BE2C (cell line): ENCODE measurements at places on chromosomes 7 and 10.
A peak's percentile ranks its signal among the peaks of the same experiment; 100 is the strongest.

- peak; percentile 97 for DNase-seq
These were observed 356 bp upstream of the NDUFB2 start for GRCh38 chr7:140696024-140696679.

DNA sequence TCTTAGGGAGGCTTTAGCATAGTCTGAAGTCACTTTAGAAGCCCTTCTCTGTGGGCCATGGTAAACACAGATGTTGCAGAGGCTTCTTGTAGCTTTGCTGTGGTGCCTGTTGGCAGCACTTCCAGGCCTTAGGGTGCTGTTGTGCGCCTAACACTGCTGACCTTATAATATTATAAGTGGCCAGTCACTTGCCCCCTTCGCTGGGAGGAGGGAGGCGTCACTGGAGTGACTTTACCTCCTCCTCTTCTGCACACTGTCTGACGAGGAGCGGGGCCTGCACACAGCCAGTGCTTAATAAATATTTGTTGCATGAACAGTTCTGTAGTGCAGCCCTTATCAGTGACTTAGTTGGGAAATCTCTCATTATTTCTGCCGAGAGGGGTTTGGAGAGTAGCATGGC is 63.3 kb downstream of the WDR37 start:
- no peak for DNase-seq

DNA sequence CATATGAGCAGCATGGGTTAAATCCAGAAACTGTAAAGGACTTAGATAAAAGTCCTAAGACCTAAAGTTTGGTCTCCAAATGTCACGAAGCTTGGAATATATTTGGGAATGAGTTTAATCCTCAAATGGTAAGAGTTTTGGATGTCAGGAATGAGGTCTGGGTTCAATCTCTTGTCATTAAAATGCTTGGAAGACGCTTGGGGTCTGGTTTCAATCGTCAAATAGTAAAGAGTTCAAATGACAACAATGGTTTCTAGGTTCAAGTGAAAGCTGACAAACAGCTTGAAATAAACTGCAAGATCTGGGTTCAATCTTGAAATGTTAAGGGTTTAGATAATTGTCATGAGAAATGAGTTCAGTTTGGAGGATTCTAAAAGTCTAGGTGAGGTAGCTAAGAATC is 385.5 kb upstream of the HPS1 start:
- DNase-seq, result no peak

DNA sequence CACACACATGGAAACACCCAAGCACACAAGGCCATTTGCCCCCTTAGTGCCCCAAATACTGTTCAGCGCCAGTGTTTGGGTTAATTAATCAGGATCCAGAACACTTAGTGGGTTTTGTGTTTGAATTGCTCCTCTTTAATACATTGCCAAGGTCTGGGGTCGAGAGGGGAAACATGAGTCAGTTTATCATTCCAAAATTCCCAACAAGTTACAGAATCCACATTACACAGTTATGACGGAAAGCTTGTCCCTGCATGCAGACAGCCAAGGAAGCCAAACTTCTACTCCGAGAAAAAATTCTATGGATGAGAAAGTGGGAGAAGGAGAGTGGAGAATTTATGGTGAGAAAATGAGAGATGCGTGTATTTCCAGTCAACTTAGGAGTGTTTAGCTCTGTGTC is 189.0 kb downstream of the NPSR1 start:
- DNase-seq, result no peak

- DNase-seq, result no peak
These were observed 57.5 kb upstream of the CABCOCO1 start for GRCh38 chr10:61605221-61605620.

DNA sequence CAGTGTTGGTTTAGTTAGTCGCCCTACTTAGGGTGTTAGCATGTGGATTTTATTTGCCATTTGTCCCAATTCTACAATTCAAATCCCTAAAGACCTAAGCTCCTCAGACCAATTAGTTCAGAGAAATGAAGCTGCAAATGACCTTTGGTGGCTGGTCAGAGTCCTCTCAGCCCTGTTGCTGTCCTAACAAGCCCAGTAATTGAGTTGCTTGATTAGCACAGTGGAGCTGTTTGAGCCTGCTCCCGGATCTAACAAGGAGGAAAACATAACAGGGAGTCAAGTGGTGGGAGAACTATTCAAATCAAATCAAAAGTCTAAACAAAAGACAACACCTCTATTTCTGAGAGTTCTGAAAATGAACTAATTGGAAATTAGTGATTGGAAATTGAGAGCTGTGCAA is 22.1 kb downstream of the ZDHHC6 start:
- DNase-seq, result no peak

DNA sequence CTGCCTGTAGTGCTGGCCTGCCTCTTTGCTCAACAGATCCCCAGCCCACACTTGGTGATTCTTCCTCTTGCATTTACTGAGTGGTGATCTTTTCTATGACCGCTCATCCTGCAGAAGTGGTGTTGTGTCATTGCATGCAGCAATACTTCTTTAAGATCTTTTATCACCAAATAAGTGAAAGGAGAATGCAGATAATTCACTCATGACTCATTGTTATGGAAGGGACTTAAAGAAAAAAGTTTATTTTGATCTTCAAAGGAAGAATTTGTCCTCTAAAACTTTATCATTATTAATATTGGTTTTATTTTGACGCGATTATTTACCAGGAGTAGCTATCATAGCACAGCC is 489.1 kb upstream of the CELF2 start:
- no peak for DNase-seq

- DNase-seq, result no peak
These were observed 62.7 kb downstream of the LANCL2 start for GRCh38 chr7:55427800-55428199.

- no peak for DNase-seq
These were observed 169.4 kb upstream of the ADO start for GRCh38 chr10:62635127-62635526.

- DNase-seq, result no peak
These were observed 59.6 kb downstream of the BRI3 start for GRCh38 chr7:98341106-98341505.

DNA sequence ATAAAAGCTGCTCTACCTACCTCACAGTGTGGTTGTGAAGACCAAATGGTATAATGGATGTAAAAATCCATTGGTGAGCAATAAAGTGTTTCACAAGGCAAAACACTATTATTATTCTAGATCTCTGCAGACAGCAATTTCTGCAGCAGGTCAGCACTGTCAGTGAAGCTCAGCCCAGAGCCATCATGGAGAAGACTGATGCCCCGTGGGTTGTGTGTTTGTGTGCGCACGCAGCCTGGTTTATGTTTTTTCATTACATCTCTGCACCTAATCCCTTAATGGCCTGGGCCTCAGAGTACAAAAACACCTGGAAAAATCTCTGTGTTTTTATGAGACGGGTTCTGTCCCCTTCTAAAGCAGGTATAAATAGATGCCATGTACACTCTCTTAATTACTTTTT is 64.2 kb downstream of the PARP12 start:
- DNase-seq, result no peak

DNA sequence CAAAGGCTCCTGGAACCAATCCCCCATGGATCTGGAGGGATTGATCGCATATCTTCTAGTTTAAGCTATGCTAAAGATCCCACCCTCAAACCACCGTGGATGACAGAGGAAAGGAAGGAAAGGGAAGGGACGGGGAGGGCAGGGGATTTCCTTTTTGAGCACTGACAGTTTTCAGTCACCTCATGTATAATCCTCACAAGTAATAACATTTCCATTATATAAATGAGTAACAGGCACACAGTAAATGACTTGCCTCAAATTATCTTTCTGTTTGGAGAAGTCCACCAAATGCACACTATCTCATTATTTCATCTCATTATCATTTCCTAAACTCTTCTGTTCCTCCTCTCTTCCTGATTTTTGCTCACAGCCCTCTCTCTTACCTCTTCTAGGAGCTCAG is 127.1 kb upstream of the AOAH start:
- no peak for DNase-seq

- no peak for DNase-seq
These were observed 104.2 kb downstream of the COL26A1 start for GRCh38 chr7:101466871-101467270.

- peak; percentile 32 for DNase-seq
These were observed 565 bp downstream of the STRIP2 start for GRCh38 chr7:129434675-129435318.

- DNase-seq, result no peak
These were observed 203.3 kb downstream of the BUB3 start for GRCh38 chr10:123357421-123357930.

GRCh38 chr10:72418679-72419078 is 64.0 kb upstream of the DNAJB12 start:
- DNase-seq, result no peak

GRCh38 chr10:19209319-19209718 is 160.7 kb downstream of the MALRD1 start:
- DNase-seq, result no peak

GRCh38 chr7:99024066-99024465 is 119.8 kb downstream of the SMURF1 start:
- no peak for DNase-seq

- no peak for DNase-seq
These were observed 1.0 kb downstream of the SEPHS1 start for GRCh38 chr10:13347043-13347499.

GRCh38 chr7:104862719-104863118 is 151.3 kb upstream of the KMT2E start:
- DNase-seq, result peak; percentile 59

- DNase-seq, result no peak
These were observed 23.5 kb downstream of the NPFFR1 start for GRCh38 chr10:70260259-70260658.

GRCh38 chr7:150420242-150420641 is 30.2 kb upstream of the GIMAP8 start:
- no peak for DNase-seq

GRCh38 chr10:113455947-113456346 is 96.9 kb upstream of the HABP2 start:
- DNase-seq, result no peak

DNA sequence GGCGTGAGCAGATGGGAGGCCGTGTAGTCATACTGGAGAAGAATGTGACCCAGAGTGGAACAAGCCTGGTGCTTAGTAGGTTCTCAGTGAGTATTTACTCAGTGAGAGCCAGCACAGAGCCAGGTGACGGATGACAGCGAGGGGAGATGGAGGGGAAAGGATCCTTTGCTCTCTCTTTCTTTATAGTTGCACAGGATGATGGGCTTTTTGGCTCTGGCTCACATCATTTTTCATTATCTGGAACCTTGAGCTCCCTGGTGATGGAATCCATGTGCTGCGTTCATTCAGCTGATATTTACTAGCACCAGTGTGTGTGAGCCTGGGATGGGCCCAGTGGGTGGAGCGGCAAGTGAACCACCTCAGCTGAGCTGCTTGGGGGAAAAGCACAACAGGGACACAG is 17.2 kb downstream of the BTBD16 start:
- DNase-seq, result no peak

GRCh38 chr7:52146871-52147634 is 830.4 kb upstream of the COBL start:
- no peak for DNase-seq

DNA sequence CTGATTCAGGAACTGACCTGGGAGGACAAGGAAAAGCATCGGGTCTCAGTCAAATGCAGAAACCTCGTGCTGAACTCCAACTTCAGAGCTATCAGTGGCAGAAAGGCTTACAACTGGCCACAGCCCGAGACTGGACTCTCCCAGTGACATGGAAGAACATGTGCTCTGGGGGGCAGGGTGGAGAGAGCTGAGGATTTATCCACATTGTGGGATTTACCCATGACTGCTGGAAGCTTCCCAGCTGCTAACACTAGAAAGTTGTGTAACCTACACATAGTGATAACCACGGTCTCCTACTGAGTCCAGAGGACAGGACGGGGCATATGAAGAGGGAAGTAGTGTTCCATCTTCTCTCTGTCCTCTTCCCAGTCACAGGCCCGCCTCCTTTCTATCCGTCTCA is 103.4 kb downstream of the ITIH5 start:
- no peak for DNase-seq

DNA sequence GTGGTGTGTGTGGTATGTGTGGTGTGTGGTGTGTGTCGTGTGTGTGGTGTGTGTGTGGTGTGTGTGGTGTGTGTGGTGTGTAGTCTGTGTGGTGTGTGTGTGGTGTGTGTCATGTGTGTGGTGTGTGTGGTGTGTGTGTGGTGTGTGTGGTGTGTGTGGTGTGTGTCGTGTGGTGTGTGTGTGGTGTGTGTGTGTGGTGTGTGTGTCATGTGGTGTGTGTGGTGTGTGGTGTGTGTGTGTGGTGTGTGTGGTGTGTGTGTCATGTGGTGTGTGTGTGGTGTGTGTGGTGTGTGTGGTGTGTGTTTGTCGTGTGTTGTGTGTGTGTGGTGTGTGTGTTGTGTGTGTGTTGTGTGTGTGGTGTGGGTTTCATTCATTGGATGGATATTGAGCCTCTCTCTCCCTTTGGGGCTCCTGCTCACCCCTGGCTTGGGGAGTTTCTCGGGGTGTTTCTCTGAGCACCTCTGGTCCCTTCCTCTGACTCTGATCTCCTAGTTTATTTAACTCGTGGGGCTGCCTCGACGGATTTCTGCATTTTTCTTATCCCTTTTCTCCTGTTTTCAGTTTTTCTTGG is 145.8 kb downstream of the DNAJB6 start:
- no peak for DNase-seq

DNA sequence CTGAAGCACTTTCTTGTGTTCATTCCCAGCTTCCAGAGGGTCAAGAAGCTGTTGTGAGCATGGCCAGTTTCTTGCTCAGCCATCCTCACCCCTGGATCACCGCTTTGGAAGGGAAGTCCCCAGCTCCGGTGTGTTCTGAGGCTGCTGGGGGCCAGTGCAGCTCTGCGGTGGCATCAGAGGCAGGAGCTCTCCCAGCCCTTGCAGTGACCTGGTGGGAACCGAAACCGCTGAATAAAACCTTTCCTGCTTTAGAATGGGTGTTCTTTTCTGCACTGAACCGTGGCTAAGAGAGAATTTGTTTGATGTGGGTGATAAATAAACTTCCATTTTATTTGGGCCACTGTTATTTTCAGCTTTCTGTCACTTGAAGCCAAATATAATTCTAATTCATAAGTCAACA is 450.9 kb upstream of the VSTM2A start:
- no peak for DNase-seq

- no peak for DNase-seq
These were observed 48.9 kb upstream of the HABP2 start for GRCh38 chr10:113503930-113504329.

DNA sequence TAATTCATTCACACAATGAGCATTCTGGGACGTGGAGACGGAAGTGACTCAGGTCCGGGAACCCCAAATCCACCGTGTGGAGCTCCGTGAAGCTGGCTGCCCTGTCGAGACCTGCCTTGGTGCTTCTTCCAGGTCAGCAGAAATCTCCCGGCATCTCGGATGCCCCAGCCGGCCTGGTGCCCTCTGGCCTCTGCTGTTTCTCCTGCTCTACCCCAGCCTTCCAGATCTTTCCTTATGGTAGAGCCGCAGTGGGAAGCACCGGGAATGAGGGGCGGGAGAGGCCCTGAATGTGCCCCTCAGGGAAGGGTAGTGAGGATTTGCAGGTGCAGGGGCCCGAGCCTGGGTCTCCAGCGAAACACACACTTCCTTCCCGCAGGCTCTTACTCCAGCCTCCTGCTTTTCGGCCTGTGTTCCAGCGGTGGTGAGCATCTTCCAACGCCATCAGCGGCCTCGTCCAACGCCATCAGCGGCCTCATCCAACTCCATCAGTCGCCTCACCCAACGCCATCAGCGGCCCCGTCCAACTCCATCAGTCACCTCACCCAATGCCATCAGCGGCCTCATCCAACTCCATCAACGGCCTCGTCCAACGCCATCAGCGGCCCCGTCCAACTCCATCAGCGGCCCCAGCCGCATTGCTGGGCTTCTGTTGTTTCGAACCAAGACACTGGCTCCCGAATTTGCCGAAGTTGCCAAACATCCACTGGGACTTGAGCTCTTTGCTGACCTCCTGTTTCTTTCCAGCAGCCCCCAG is 57.1 kb upstream of the PDGFA start:
- DNase-seq, result no peak

GRCh38 chr7:111409714-111410422 is 152.4 kb downstream of the IMMP2L start:
- no peak for DNase-seq
